ENCODE measurements at places on chromosomes 5 and 9. TPM values are rescaled to one million over a fixed set of nuclear protein-coding genes. Genes with fewer than 3 reads are reported as not detected.

DNA sequence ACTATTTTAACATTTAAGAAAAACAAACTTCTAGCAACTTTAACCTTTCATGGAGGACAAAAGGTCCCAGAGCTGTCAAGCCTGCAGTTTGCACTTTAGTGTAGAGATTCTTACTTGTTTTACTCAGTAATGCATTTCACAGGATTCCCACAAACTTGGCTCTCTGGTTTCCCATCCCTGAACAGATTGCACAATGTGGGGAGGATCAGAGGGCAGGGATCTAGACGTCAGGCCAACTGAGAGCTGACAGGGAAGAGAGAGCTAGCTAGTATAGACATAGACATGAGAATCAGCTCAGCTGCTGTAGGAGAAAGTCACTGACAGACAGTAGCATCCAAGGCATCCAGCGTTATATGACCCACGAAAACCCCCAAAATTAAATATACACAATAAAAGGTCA is 20.9 kb upstream of the BNIP1 start:
- DNase-seq, result peak; percentile 52

GRCh38 chr5:173778784-173779304 is 109.3 kb upstream of the CPEB4 start:
- no peak for DNase-seq

DNA sequence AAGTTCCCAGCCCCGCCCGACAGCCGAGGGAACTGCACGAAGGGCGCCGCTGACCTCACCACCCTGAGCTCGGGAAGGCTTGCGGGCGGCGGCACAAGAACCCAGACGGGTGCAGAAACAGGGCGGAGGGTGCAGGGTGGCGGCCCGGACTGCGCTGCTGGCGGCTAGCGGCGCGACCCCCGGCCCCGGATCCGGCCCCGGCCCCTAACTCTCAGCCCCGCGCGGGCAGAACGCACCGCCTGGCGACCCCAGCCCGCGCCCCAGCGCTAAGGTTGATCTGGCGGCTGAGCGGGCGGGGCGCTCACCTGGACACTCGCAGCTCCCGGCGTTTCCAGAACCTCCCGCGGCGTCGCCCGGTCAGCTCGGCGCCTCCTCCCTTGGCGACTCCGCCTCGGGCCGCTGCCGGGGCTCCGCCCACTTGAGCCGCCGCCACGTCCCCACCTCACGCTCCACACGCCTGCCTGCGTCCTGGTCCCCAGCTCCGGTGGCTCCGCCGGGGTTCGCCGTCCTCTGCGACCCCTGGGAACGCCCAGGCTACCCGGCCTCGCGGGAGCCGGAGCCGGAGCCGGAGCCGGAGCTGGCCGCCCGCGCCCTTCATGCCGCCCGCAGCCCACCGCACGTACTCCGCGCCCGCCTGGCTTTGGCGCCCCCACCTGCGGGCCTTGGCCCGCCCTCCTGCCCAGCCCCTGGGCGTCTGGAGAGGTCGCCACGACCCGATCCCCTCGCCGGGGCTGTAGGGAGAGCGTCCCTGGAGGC is at the start of gene P4HA2:
Gene P4HA2, minus strand, starts transcription at position 369 of the 756 bp plus-strand sequence. CDS start 9,227 bp downstream, outside the sequence.
- peak; percentile 74 for DNase-seq

DNA sequence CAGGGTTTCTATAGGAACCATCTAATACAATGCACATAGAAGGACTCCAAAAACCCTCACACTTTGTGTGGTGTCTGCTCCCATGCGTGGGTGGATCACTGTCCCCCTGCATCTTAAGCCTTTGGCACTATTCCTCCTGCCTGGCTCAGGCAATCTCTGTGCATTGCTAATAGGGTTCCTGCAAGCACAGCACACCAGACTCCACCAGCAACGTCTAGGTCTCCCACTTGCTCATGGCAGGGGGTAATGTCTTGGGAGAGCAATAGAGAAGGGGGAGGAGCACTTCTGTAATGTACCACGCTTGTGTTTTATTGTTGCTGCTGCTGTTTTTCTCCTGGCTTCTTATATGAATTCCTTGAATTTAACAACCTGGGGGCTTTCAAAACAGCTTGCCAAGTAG is 182.6 kb upstream of the GLRA1 start:
- no peak for DNase-seq

C9orf153 gene
- not detected for total RNA-seq

- no peak for DNase-seq
Observed at GRCh38 chr5:61596265-61596664, 264.2 kb downstream of the ZSWIM6 start.
